ENCODE measurements at places on chromosomes 6 and 20. TPM values are rescaled to one million over a fixed set of nuclear protein-coding genes. Genes with fewer than 3 reads are reported as not detected.

Gene TREML1
- not detected for total RNA-seq

Gene AVP
- not detected for total RNA-seq

Gene OPRL1
- 2.7 TPM for total RNA-seq

Gene NDUFAF4
- total RNA-seq = 4.6 TPM

Gene BMP7
- total RNA-seq = not detected

- peak; percentile 51 for DNase-seq
These were observed 122.4 kb downstream of the NFATC2 start for GRCh38 chr20:51420111-51420510.

DNA sequence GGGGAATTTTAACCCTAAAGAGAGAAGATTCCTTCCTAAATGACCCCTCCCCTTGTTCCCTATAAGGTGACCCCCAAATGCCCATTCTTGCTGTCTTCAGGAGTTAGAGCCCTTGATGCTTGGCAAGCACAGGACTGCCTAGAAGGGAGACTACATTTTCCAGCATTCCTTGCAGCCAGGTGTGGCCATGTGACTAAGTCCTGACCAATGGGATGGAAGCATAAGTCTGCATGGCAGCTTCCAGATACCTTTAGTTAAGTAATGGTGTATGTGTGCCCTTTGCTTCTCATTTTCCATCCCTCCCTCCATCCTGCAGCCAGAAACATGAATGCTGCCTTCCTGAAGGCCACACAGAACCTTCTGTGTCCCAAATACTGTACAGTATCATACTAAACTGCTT, 5.5 kb downstream of the BFSP1 start:
- peak; percentile 45 for DNase-seq

DNA sequence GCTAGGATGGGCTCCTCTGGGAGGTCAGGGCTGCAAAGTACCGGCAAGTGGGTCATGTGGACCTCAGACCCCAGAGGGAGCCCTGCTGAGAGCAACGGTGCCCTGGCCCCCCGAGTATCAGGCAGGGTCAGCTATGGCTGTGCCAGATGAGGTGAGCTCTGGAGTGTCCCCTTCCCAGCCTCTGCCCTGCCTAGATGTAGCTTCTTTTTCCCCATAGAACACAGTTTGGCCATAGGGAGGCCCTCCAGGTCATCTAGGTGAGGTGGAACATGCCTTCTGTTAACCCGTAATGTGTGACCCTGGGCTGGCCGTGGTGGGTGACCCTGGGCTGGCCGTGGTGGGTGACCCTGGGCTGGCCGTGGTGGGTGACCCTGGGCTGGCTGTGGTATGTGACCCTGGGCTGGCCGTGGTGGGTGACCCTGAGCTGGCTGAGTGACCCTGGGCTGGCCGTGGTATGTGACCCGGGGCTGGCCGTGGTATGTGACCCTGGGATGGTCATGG, 21.2 kb upstream of the PCMTD2 start:
- no peak for DNase-seq

- DNase-seq = no peak
These were observed 7.3 kb downstream of the PTGIS start for GRCh38 chr20:49560646-49561045.

GRCh38 chr20:548906-549305, 5.3 kb upstream of the CSNK2A1 start:
- DNase-seq = no peak

DNA sequence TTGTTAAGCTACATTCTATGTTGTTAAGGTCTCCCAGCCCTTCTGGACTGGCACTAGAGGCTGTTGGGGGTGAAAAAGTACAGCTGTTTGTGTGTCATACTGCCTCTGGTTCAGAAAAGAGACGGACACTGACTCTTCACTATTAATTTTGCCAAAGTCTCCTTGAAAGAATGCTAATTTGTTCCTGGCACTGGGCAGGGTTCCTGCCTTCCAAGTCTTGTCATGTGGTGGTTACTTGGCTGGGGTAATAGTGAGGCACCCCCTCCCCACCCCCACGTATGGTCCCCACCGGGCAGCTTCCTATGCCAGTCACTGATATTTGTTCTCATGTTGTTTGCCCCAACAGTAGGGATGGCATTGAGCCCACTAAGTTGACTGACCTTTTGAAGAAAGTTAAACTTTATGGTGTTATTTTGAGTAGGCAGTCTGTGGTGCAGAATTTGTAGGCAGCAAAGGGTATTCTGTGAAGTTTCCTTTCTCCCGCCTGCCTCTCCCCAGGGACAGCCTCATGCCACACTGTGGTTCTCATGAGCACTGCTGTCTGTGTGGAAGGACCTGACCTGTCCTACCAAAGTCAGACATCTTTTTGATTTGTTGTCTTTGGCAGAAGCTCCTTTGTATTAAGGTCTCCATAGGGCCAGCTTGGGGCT, 8.7 kb downstream of the CDS2 start:
- DNase-seq = no peak

Data from dermis microvascular lymphatic vessel endothelial cell (primary cell).